ENCODE measurements at places on chromosomes 2 and 18.

DNA sequence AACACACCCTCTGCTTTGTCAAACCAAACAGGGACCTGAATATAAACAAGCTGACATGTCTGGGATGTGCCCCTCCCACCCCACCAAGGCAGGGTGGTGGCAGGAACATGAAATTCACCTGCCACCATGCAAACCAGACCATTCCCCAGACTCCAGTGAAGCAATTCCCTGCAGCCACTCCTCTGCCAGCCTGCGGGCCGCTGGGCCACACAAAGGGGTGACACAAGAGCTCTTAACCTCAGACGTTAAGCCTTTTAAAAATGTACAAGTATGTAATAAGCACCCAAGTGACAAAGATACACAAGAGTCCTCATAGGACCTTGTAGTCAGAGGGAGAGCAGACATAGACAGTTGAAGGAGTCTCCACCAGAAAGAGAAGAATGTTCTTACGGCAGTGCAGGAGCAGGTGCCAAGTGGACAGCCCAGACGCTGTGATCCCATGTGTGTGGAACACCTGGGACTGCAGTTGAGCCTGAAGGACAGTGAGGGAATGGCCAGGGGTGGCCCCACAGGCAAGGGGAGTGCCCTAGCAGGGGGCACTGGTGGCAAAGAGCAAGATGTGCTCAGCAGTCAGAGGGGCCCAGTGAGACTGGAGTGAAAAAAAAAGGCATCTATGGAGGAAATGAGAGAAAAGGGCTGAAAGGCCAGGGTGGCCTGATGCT is 36.9 kb downstream of the CRACDL start:
- peak; percentile 64 for DNase-seq

DNA sequence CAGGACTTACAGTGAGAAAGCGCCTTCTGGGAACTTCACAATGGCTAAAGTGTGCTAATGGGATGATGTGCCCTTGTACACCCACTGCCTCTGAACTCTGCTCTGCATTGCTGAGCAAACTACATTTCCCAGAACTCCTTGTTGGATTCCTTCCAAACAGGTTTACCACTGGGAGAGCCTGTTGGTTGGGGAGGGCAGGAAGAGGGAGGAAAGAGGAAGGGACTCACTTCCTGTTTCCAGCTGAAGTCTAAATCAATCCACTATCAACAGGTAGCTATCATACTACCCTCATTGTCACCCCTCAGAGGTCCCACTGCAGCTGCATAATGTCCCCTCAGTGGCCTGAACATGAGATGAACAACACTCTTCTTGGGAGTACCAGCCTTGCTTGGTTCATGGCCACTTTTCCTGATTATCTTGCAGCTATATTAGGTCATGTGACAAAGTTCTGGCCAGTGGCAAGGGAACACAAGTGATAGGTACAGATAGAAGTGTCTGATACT is 109.7 kb downstream of the MSH2 start:
- DNase-seq: no peak

DNA sequence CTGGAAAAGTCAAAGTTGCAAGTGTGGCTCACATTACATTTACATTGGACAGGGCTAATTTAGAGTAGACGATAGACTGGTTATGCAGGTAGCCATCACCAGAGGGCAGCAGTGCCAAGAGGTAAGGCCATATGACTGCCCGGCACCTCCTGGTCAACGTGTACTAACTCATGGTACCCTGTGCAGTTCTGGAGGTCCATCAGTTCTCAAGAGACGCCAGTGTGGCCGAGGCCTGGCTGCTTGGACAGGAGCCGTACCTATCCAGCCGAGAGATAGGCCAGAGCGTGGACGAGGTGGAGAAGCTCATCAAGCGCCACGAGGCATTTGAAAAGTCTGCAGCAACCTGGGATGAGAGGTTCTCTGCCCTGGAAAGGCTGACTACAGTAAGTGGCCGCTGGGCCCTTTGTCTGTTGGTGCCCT is 65.8 kb upstream of the EML6 start:
- no peak for DNase-seq

GRCh38 chr2:72415241-72415661 is 267.6 kb upstream of the CYP26B1 start:
- no peak for DNase-seq

GRCh38 chr18:41034413-41034812 is 920.6 kb upstream of the PIK3C3 start:
- DNase-seq: no peak

DNA sequence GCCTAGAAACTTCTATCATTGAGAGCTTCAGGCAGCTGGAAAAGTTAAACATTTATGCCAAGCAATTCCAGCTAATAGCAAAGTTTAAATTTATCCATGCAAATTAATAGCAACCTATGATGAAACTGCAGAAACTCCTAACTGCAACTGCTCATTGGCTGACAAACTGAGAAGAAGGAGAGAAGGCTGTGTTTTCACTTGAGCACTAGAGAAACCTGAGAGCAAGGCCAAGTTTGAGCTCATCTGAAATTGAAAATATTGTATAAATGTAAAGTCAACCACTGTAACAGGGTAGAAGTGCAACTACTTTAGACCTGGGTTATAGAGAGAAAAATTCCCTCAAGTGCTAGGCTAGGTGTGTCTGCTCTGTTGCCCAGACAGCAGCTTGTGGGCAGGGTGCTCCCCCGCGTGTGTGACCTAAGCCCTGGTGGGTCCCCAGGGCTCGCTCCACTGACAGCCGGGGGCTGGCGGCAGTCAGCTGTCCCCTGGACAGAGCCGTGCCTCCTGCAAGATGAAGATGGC is 50.2 kb downstream of the CABYR start:
- DNase-seq: no peak

- no peak for DNase-seq
These were observed 35.6 kb downstream of the ACTR2 start for GRCh38 chr2:65263262-65263661.

- DNase-seq: no peak
These were observed 37.4 kb upstream of the SATB2 start for GRCh38 chr2:199495147-199495546.

- no peak for DNase-seq
These were observed 53.5 kb downstream of the SLC4A1AP start for GRCh38 chr2:27717070-27717795.

- no peak for DNase-seq
These were observed 4.9 kb upstream of the IL1B start for GRCh38 chr2:112841295-112842044.

DNA sequence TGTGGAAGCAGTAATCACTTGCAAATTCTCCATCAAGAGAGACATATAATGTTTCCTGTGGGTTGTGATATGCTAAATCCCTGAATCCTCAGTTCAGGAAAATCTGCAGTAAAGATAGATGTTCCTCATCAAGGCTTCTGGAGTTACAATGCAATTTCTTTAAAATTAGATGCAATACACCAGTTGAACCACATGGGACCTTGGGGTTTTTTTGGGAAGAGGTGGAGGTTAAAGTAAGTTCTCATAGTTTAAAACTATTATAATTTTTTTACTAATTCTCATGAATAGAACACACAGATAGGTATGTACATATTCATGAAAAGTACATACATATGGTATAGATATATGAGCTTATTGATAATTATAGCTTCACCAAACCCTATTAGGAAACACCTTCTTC is 496.2 kb downstream of the SATB2 start:
- DNase-seq: no peak

DNA sequence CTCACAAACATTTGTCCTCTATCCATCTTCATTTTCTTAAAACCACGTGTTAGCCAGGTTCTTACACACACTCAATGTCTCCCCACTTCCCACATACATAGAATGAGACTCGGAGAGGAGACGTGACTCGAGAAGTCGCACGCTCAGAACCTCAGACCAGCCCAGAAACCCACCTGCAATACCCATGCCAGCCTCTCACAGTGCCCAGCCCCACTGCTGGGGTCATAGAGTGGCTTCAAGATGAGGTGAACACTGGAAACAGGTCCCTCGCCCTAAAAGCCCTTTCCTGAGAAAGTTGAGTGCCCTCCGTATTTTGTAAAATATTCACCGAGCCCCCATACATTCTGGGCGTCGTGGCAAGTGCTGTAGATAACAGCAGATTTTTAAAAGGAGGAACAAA is 487.4 kb downstream of the EIPR1 start:
- no peak for DNase-seq

DNA sequence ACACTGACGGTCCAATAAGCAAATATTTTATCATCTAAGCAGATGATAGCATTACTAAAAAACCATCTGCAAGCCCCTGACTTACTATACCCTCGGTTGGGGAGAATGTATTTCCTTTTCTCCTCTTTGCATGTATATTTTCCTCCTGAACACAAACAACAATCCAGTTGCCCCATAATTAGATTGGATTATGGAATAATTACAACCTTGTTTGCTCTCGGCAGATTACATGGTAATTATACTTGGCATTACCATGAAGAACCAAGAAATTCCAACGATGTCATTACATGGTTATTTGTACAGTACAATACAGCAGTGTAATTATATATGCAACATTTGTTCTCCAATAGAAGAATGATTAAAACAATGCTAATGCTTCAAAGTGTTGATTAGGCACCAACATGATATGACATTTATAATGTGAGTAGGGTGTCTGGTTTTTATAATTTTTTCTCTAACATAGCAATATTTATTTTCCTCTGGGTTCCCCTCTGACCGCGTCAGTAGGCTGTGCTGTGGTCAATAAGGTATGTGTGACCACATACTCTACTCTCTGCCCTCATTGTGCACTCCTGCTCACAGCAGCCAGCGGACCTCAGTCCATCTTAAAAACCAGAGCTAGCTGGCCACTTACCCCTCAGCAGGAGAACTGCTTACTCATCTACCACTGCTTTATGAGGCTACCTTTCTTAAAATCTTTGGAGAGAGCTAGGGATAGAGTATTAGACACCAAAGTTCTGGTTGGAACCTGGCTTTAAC is 176.1 kb downstream of the INSIG2 start:
- no peak for DNase-seq

DNA sequence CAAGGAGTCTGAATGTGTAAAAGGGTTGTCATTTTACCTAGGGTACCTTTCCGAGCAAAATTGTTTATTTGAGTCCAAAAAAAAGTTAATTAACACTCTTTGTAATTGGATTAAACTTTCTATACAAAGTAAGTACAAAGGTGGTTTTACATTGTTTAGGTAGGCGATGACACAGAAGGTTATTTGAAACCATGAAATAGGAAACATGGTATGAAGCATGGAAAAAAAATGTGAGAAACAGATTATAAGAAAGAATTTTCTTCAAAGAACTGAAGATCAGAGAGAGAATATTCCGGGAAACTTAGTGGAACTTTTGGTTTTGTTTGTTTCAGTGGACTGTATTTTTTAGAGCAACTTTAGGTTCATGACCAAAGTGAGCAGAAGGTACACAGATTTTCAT is 32.7 kb downstream of the CARF start:
- DNase-seq: no peak

- DNase-seq: no peak
These were observed 1.7 kb downstream of the ZNF513 start for GRCh38 chr2:27378809-27379290.

DNA sequence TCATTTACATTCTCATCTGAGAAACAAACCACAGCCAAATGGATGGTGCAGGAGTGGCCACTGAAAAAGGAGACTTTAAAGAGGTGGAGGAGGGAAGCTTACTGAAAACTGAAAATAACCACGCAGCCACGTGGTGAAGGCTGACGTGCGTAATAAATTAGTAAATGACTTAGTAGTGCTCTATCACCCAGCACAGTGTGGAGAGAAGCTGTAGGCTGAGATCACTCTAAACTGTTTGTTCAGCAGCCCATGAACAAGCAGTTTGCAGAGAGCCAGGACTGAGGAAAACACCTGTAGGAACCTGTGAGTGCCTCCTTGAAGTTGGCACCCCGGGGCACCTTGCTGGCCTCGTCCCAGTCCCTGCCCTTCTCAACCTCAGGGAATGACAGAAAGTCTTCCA is 193.0 kb downstream of the TXNL1 start:
- peak; percentile 9 for DNase-seq

DNA sequence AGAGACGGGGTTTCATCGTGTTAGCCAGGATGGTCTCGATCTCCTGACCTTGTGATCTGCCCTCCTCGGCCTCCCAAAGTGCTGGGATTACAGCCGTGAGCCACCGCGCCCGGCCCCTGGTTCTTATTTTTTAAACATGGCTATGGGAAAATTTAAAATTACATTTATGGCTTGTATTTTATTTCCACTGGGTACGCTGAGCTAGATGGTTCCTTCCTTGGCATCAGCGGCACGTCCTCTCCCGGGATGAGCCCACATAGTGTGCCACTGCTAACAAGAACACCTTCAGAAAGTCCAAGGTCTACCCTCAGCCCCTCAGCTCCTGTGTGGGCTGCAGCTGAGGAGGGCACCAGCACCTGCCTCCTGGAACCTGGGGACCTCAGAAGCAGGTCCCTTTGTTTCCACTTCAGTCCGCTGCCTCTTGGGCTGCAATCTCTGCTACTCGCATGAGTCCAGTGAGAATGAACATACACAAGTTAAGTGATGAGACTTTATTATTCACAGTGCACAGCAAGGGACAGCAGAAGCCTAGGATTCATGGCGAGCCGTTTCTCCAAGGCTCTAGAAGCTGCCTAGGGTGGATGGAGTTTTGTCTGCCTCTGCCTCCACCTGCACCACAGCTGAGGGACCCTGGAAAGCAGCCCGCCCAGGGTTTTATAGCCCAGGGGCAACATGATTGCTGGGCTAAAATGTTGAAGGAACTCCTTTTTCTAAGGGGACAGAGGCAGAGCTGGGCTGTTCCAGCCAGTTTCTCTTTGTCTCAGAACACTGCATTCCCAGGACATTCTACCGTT is 107.5 kb upstream of the TEX51 start:
- DNase-seq: no peak

GRCh38 chr2:157874997-157875640 is 1.0 kb downstream of the ACVR1 start:
- DNase-seq: no peak

DNA sequence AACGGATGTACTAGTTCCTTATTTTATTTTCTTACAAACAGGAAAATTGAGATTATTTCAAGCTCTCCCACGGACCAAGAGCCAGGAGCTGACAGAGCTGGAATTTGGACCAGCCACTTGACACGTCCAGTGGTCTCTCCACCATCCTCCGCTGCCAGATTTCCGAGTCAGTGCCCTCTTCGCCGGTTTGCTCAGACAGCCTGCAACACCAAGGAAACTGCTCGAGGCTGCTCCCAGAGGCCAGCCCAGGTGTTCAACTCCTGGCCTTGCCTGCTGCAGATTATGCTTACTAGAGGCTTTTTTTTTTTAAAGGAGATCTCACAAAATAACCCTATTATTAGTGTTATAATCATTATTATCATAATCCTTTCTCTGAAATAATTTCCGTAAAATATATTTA is 779.8 kb downstream of the RNF144A start:
- DNase-seq: no peak

- DNase-seq: no peak
These were observed 27.8 kb downstream of the VAPA start for GRCh38 chr18:9941660-9942059.

- DNase-seq: no peak
These were observed 8.4 kb downstream of the BCL11A start for GRCh38 chr2:60544954-60545560.

- no peak for DNase-seq
These were observed 243.2 kb upstream of the RAB12 start for GRCh38 chr18:8366070-8366469.

GRCh38 chr2:207352978-207353671 is 176.6 kb upstream of the CREB1 start:
- DNase-seq: no peak

All from upper lobe of left lung (tissue), 6 donors.